ENCODE measurements at places on chromosomes 3 and 15.
A peak's percentile ranks its signal among the peaks of the same experiment; 100 is the strongest.

- no peak for DNase-seq
These were observed 51.7 kb downstream of the CNTN3 start for GRCh38 chr3:74562558-74563269.

GRCh38 chr3:85554153-85554552 is 595.4 kb downstream of the CADM2 start:
- no peak for DNase-seq

GRCh38 chr3:194606941-194607340 is 26.3 kb downstream of the TMEM44 start:
- DNase-seq, result no peak

DNA sequence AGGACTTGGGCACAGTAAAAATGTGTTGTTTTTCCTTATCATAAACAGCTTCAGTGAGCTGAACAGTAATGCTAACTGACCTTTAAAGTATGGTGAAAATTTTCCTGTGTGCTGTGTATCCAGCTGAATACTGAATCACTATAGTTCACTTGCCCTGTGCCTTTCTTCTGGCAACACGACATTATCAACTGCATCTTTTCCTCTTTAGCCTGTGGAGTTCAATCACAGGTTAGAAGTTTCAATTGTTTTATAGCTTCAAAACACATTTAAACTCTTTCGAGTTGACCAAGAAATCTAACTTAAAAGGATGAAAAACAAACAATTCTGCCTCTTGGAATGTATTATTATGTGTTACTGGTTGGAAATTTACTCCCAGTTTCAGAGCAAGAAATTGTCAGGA is 1120.7 kb upstream of the ALCAM start:
- no peak for DNase-seq

DNA sequence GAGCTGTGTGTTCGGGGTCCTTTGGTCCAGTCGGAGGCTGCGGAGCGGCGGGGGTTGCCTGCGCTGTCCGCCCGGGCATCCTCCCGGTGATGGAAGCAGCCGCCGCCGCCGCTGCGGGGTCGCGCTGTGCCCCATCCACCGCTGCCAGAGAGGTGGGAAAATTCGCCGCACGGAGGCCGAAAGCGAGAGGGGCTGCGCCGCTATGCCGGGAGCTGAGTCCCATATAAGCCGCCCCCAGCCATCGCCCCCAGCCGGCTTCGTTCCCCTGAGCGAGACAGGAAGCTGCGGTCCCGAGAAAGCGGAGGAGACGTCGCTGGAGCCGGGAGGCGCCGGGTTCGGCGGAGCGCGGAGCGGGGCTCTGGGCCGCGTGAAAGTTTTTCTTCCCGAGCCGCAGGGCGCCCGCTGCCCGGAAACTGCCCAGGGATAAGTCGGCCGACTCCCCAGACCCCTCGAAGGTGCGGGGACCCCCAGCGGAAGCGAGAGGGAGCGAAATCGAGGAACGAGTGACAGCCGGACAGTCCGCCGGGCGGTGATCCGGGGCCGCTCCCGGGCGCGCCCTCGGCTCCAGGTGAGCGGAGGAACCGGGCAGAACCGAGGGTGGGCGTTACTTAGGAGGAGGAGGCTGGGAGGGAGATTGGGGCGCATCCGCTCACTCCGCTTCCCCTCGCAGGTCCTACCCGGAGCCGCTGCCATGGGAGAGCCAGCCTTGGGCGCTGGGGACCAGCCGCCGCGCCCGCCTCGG is 574 bp downstream of the CHST2 start:
- no peak for DNase-seq

DNA sequence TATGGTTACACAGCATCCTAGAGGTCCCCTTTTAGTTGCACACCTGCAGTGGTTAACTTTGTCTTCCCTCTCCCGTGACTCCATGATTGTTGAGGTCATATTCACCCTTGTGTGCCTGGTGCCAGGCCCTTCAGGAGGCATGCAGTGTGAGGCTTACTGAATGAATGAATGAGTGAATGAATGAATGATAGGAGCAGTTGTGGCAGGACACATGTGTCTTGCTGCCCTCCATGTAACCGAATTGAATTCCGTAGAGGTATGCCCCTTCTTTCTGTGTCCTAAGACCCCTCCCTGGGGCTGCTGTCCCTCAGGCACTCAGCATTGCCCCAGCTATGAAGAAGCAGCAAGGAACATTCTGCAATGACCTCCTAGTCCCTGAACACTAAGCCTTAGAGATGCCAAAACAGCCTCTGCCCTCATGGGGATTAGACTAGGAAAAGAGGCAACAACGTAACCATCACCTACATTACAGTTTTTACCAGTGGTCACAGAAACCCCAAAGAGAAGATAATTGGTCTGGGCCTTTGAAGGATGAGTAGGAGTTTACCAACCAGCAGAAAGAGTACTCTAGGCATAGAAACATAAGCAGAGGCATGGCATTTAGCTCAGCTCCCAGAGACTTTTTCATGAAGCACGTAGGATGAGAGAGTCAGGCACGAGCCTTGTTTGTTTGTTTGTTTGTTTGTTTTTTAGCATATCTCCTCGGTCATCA is 22.5 kb upstream of the CPNE9 start:
- DNase-seq, result no peak

GRCh38 chr15:90910441-90911301 is 7.6 kb downstream of the MAN2A2 start:
- DNase-seq, result no peak

GRCh38 chr3:19877656-19878055 is 56.4 kb downstream of the EFHB start:
- DNase-seq, result no peak

- DNase-seq, result no peak
These were observed 230.0 kb downstream of the XXYLT1 start for GRCh38 chr3:195040773-195041520.

GRCh38 chr3:38587548-38588131 is 61.8 kb downstream of the SCN5A start:
- no peak for DNase-seq

- no peak for DNase-seq
These were observed 24.6 kb downstream of the RUBCN start for GRCh38 chr3:197711973-197712707.

DNA sequence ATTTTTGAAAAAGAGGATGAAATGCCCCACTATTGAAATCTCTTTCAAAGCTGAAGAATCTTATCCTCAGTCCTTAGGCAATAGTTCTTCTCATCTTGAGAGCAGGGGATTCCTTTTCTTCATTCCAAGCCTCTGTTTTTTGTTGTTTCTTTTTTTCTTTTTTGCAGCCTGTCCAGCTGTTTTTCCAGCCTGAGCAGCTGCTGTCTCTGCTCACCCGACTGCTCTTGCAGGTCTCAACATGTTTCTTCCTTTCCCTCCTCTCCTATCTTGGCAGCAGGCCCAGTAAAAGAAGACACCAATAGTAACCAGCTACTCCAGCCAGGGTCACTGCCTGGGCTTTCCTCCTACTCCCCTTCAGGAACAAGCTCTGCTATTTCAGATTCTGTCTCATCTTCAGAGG is 23.8 kb downstream of the MEX3B start:
- no peak for DNase-seq

DNA sequence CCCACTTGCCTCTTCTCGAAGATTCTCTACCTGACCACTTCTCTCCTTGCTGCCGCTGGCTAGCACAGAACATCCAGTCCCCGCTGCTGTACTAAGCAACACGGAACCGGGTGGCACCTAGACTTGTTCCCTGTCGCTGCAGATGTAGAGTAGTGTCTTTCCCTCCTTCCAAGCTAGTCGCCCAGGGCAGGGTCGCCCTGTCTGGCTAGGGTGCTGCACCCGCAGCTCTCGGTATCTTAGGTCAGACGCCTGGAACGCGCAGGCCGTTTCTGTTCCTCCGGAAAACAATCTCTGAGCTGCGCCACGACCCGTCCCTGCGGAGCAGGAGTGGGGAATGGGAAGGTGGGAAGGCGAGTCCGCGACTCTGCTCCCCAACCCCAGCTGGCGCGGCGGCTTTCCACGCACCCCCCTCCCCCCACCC is 758 bp upstream of the SNX33 start:
- no peak for DNase-seq

- peak; percentile 94 for DNase-seq
These were observed 5.1 kb downstream of the RBP1 start for GRCh38 chr3:139534455-139534812.

DNA sequence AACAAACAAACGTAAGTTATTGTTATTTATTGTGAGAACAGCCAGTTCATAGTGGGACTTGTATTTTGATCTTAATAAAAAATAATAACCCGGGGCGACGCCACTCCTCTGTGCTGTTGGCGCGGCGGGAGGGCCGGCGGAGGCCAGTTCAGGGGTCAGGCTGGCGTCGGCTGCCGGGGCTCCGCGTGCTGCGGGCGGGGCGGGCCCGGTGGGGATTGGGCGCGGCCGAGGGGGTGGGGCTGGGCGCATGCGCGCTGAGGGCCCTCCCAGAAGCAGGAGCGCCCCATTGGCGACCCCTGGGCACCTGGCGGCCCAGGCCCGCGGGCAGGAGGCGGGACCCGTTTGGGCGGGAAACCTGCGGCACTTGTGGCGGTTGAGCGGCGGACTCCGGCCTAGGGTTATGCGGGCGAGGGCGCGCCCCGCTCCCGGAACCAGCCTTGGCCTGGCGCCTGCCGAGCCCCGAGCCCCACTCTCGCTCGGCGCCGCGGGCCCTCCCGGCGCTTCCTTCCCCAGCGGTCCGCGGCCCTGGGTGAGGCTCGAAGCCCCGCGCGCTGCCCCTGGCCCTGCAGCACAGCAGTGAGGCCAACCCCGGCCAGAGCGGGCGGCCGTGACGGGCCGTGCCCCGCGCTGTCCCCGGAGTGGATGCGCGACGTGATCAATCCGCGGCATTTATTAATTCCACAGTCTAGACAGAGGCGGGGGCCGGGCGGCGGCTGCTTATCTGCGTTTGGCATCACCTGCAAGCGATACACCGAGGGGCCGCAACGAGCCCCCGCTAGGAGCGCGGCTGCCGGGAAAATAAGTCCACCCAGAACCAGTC is 6.0 kb downstream of the ISL2 start:
- no peak for DNase-seq

DNA sequence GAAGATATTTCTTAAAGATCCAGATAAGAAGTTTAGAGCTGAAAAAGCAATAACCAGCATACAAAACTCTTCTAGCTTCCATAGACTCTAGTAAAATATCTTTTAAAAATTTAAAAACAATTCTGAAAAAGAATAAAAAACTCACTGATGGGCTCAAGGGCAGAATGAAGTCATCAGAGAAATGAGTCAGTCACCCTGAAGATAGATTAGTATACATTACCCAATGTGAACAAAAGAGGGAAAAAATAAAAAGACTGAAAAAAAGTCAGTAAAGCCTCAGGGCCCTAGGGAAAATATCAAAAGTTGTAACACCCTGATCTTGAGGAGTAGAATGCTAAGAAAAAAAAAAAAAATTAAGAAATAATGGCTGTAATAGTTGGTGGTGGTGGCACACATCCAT is 11.4 kb downstream of the DET1 start:
- no peak for DNase-seq

DNA sequence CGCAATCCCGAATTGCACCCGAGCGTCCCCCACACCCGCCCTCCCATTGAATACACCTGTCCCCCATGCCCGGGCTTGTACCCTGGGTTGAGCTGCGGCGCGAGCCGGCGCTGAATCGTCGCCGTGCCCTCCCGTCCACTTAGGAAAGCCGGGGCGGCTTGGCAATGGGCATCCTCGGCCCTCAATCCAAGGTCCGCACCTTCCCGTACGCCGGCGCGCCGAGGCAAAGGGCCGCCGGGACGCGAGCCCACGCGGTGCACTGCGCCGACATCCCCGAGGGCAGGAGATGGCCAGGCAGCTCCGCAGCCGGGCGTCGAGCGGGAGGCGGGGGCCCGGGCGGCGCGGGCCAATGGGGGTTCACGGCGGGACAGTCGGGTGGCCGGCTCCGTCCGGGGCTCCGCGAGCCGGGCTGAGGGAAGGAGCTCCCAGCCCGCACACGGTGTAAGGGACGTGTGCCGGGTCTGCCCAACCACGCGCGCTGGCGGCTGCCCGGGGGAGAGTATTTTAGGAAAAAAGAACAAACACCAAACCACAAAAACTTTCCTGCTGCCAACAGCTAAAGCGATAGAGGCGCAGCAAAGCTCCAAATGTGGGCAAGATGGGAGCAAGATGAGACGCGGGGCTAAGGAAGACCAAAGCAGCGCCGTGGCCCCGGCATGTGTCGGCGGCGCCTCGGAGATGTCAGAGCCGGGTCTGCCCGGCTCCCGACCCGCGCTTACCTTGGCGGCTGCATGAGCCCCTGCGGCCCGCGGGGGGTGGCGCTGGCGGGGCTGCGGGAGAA is 621 bp downstream of the RGMA start:
- peak; percentile 61 for DNase-seq

DNA sequence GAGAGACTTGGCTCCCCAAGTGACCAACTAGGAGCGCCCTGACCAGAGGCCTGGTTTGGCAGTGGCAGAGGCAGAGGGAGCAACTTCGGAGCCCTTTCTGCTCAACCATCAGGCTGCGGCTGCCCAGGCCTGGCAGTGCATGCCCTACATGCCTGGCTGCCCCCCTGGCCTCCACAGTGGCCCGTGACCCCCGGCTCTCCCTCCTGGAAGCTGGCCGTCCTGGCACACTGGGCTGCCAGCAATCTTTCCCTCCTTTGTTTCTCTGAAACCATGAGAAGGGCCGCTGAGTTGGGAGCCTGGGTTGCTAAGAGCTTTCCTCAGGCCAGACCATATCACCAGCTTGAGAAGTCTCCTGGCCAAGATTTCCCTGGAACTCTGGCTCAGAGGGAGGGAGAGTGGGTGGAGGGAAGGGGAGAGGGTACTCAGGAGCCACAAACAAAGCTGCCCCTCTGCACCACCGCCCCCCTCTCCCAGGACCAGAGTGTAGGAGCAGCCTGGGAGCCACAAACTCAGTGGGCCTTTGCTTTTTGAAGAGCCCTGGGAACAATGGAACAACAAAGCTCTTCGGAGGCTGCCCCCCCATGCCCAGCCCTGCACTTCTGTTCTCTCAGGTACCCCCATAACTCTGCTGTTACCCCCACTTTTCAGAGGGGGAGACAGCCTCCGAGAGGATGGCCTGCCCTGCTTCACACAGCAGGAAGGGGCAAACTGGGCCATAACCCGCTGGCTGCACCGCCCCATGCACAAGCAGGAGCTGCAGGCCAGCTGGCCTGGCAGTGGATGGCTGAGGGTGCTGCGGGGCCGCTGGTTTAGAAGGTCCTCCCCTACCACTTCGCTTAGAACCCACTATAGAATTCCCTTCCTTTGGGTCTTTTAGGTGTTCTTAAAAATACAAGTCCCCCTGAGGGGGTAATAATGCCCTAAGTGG is 11.3 kb downstream of the CORO2B start:
- DNase-seq, result no peak

GRCh38 chr15:47908950-47909670 is 191.8 kb downstream of the SEMA6D start:
- no peak for DNase-seq

- DNase-seq, result no peak
These were observed 21.4 kb upstream of the SRP14 start for GRCh38 chr15:40060236-40060961.

- no peak for DNase-seq
These were observed 21.5 kb upstream of the MORF4L1 start for GRCh38 chr15:78850941-78851755.
